Hematopoietic multipotent progenitor cell treated with erythropoietin and hydrocortisone succinate and interleukin-3 and kit ligand, for 6 days (in vitro differentiated cells): ENCODE measurements at places on chromosomes 16 and 17.

DNA sequence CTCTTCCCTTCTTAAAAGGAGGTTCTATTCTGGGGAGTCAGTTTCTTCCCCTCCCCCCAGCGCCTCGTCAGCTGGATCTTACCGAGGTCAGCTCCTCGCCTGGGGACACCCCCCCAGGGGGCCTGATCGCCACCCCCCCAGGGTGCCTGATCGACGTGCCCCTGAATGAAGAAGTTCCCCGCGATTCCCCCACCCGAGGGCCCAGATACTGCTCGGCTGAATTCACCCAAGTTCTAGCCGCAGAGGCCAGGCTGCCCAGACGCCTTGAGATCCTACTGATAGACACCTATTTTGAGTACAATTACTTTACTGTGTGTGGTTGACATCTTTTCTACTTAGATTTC is 1.4 kb downstream of the RAB11FIP3 start:
- DNase-seq: no peak

DNA sequence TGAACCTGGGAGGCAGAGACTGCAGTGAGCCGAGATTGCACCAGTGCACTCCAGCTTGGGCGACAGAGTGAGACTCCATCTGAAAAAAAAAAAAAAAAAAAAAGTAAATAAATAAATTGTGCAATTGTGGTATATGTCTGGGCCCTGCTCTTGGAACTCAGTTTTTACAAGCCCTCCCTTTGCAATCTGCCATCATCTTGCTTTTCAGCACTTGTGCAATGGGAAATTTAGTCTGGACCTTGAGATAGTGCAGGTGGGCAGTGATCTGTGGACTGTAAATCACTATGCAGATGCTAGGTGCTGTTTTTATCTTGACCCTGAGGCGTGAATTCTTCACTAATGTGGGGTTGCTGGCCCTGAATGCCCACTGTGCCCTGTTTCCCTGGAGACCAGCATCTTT is 6.5 kb upstream of the RAP1GAP2 start:
- peak; percentile 63 for DNase-seq

- no peak for DNase-seq
Observed at GRCh38 chr17:14762736-14763479, 462.0 kb downstream of the HS3ST3B1 start.

- DNase-seq: no peak
Observed at GRCh38 chr16:14087590-14088154, 16.6 kb downstream of the MRTFB start.

DNA sequence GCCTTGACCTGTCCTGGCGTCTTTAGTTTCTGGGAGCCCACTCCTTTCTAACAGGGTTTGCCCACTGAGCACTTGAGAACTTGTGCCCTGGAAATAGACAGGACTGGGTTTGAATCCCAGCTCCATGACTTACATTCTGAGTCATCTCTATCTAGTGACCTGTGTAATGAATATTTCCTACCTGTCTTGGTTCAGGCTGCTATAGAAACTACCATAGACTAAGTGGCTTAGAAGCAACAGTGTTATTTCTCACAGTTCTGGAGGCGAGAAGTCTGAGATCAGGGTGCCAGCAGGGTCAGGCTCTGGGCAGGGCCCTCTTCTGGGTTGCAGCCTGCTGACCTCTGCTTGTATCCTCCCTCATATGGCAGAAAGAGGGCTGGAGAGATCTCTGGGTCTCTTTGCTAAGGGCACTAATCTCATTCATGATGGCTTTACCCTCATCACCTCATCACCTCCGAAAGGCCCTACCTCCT is 110.7 kb upstream of the DHX40 start:
- no peak for DNase-seq

- no peak for DNase-seq
Observed at GRCh38 chr16:69917311-69917710, 33.8 kb upstream of the CLEC18A start.
